Hematopoietic multipotent progenitor cell treated with erythropoietin and hydrocortisone succinate and interleukin-3 and kit ligand, for 15 days (in vitro differentiated cells): ENCODE measurements at places on chromosomes 1 and 21.
A peak's percentile ranks its signal among the peaks of the same experiment; 100 is the strongest.

DNA sequence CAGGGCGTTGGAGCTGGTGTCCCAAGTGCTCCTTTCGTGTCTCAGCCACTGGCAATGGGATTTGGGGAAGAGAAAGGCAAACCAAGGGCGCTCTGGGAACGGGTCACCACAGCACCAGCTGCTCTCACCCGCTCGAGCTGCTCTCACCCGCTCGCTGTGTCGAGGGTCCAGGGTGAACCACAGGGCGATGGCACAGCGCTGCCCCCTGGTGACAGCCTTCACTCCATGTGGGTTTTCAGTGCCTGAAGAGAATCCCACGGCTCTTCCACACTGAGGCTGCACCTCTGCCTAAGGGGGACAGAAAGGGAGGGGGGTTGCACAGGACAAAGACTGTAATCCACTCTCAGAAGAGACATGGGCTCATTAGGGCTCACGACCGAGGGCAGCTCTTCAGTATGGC lies 7.1 kb upstream of the CLDN19 start:
- peak; percentile 44 for DNase-seq

DNA sequence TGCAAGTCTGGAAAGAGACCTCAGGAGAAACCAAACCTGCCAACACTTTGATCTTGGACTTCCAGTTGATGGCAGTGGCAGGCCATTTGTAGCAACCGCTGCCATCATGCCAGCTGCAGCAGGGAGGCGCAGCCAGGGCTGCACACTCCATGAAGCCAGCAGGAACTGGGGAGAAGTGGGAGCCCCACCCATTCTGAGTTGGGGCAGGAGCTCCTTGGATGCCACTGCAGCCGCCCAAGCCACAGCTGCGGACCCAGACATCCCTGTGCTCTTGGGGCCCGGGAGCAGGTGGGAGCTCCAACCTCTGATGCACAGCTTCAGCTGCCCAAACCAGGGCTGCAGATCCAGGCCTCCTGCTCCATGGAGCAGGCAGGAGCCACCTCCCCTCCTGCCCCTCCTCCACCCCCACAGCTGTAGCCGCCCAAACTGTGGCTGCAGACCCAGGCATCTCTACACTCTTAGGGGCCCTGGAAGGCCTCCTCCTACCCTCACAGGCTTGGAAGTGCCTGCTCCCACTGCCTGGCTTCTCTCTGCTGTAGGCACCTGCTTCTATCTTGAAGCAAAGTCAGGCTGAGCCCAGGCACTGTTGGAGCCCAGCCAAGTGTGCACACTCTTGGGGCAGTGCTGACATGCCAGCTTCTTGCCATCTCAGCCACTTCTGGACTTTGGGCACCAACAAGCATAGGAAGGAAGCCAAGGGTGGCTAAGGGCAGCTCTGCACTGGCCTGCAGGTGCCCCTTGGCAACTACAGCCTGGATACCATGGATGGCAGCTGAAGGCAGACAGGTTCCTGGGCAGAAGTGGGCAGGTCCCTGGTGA lies 20.0 kb upstream of the DISP1 start:
- DNase-seq, result no peak

DNA sequence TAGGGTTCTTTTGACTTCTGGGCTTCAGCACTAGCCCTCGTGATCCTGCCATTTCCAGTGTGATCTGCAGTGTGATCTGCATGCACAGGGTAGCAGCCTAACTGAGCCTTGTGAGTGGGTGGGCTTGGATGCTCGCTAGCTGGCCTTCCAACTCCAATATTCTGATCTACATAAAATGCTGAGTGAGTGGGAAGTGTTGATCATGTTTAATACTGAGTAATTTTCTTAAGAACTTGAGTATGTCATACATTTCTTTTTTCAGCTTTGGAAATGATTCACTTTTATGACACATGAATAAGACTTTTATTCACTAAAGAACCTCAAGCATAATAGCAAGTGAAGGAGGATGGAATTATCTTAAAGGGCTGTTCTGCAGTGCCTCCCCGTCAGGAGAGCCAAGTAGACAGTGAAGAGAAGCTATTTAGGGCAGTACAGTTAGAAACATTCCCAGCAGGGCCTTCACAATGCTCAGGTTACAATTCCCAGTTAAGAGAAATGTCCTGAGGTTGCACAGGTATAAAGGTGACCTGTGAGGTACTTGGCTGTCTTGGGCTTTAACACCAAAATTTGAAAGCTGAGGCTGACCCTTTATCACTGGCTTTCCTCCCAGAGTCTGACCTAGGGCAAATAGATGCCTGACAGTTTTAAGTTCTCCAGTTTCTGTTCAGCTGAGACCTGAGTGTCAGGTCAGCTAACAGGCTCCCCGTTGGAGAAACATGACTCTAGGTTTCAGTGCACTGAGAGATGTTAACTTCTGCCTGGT lies 29.1 kb upstream of the LRRC8C start:
- no peak for DNase-seq

GRCh38 chr1:86156566-86157455 lies at the start of gene COL24A1:
Gene COL24A1, minus strand, starts transcription at chr1:86156772. Its CDS starts 376 bp downstream, at chr1:86156396.
- no peak for DNase-seq

GRCh38 chr1:222283147-222283768 lies 264.6 kb downstream of the HHIPL2 start:
- DNase-seq, result no peak

DNA sequence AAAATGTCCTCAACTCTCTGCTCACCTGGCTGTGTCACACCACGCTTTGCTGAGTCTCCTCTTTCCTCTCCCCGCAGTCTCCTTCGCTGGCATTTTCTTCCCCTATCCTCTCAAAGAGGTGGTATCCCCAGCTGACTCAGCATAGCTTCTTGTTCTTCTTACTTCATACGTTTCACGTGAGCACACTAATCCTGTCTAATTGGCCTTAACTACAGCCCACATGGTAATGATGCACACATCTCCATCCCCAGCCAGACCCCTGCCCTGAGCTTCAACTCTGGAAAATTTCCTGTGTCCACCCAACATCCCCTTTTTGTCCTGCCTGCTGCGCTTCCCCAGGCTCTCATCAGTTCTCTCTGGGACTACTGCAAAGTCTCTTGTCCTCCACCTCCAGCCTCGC lies 169.8 kb downstream of the TTLL7 start:
- no peak for DNase-seq

DNA sequence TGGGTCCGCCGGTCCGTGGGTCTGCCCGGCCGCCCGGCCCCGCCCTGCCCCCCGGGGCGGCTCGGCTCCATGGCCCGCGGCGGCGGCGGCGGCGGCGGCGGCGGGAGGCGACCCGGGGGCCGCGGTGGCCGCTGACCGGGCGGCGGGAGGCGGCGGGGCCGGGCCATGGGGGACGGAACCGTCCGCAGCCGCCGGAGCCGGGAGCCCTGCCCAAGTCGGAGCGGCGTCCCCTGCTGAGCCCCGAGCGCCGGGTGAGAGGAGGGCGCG lies 184 bp downstream of the B4GALT2 start:
- DNase-seq, result no peak

- DNase-seq, result no peak
Observed at GRCh38 chr1:190881064-190881463, 403.4 kb upstream of the BRINP3 start.

- no peak for DNase-seq
Observed at GRCh38 chr1:8889925-8890785, 11.7 kb upstream of the ENO1 start.

GRCh38 chr1:18951416-18951815 lies 5.1 kb downstream of the IFFO2 start:
- DNase-seq, result no peak

DNA sequence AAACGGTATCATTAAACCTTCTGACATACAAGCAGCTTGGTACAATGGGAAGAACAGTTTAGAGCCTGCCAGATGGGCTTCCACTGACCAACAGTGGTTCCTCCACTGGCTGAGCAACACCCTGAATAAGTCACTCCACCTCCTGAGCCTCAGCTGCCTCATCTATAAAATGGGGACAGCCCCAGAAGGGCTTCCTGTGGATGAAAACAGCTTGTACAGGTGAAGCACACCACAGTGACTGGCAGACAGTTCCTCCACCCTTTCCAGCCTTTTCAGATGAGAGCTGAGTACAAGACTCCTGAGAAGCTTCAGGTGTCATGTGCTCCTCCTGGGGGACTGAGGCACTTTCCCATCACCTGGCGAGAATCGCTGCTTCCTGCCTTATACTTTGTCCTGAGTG lies 2.1 kb downstream of the CAPZB start:
- DNase-seq, result no peak

DNA sequence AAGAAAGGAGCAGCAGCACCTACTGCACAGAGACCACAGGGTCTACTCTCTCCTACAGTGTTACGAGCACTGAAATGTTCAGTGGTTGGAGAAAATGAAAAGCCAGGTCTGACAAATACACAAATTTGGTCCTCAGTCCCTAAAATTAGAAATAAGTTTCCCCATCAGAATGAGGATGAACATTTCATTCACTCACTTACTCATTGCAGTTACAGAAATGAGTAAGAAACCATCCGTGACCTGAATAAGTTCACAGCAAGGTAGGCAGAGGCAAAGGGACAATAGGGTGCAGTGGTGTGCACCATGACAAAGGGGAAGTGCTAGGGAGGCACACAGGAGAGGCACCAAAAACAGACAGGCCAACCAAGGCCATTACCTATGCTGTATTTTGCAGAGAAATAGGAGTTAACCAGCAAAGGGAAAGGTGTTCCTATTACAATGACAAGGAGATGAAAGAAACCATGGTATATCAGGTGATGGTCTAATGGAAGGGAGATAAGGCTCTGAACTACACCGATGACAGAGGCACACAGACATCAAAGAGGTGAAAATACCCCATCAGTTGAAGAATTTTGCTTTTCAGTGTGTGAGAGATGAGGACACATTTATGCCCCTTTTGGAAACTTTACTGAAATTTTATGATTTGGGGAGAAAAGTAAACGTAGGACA lies 29.4 kb downstream of the VAV3 start:
- DNase-seq, result no peak

GRCh38 chr1:109535971-109536491 lies 3.6 kb upstream of the GPR61 start:
- DNase-seq, result no peak

- DNase-seq, result no peak
Observed at GRCh38 chr1:154260127-154260526, 12.3 kb upstream of the HAX1 start.

DNA sequence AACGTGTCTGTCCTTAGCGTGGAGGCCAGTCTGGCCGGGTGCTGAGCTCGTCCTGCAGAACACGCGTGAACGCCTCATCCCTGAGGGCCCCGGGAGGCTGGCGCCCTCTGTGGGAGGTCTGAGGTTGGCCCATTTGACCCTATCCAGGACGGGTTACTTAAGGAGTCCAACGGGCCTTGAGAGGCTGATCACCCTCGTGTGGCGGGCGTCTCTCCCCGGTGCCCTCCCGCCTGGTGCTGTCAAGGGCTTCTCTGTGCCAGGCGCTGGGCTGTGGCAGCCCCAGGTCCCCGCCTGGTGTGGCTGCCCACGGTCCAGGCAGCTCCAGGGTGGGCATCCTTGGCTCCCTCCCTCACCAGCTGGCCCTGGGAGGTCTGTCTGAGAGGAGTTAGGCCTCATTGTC lies 9.7 kb downstream of the SKI start:
- no peak for DNase-seq

DNA sequence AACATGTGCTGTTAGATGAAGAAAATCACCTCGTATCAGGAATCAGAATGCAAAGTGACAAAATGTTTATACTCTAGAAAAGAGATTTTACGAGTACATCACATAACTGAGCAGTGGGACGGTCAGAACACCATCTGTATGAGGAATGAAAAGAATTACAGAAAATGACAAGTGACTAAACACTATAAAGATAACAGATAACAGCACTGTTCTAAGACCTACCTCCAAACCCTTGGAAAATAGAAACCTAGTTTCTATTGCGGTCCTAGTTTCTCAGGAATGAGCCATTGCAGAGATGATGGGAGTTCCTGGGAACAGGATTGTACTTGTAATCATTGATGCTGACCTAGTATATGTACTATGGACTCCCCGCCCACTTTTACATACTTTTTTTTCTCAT lies 839.4 kb upstream of the ADAMTS5 start:
- no peak for DNase-seq

DNA sequence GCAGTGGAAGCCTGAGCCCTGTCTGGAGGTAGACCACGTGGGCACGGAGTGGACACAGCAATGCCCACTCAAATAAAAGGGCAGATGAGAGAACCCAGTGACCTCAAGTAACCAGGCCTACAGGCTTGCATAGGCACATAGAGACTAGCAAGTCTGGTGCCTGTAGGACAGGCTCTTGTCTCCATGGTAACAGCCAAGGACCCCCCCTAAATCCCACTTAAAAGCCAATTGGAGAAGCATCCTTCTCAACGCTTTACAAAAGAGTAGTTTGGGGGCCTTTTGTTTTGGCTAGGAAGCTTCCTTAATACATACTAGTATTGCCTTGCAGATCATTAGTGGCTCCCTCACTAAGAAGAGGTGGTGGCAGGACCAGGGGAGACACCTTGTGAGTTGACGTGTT lies 63.9 kb downstream of the VWA5B1 start:
- no peak for DNase-seq

DNA sequence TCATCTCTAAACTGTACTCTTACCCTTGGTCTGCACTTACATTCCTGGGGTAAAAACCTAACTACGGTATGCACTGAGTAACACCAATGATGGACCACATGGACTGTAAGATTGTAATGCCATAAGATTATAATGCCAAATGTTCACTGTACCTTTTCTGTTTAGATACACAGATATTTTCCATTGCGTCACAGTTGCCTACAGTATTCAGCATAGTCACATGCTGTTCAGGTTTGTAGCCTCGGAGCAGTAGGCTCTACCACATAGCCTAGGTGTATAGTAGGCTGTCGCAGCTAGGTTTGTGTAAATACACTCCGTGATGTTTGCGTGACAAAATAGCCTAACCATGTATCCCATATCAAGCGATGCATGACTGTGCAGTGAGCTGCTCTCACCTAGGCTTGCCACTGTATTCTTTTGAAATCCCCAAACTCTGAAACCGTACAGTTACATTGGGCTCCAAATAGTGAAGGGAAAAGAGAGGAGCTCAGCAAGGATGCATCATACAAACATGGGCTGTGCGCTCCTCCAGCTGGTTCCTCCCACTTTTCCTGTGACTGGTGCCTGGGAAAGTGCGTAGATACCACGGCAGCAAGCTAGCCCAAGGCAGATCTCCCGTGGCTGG lies 35.2 kb downstream of the CFAP57 start:
- no peak for DNase-seq
